ENCODE measurements at places on chromosomes 6 and 20.

DNA sequence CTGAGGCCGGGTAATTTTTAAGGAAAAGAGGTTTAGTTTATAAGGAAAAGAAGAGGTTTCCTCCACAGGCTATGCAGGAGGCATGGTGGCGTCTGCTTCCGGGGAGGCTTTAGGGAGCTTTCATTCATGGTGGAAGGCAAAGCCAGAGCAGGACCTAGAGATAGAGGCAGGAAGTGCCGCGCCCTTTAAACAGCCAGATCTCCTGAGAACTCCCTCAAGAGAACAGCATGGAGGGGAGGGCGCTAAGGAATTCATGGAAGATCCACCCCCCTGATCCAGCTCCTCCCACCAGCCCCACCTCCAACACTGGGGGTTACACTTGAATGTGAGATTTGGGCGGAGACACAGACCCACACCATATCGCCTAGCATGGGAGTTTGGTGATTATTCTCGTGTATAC, 13.9 kb upstream of the DACT2 start:
- DNase-seq, result no peak

GRCh38 chr20:50073500-50073899, 39.5 kb downstream of the UBE2V1 start:
- no peak for DNase-seq

DNA sequence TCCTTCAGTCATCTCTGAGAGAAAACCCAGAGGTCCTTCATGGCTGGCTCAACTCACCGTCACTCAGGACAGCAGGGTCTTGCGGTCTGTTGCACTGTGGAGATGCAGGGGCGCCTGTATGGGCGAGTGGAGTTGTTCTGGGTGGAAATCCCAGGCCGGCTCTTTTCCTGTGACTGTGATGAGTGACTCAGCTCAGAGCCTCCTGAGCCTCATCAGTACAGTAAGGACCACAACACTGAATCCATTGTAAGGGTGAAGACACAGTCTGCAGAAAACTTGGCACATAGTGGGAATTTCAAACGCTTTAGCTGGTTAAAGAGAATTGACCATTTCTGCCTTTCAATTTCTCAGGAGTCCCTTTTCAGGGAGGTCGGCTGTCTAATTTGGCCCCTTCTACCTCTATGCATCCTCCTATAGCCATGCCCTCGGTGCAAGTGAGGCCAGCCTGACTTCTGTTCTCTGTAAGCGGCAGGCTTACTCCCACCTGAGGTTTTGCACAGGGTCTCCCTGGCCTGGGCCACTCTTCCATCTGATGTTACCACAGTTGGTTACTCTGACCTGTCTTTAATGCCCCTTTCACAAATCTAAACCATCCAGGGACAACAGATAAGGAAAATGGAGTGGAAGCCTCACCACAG, 35.5 kb upstream of the TBXT start:
- DNase-seq, result no peak

- DNase-seq, result no peak
Observed at GRCh38 chr20:39195582-39196021, 233.5 kb downstream of the DHX35 start.

- DNase-seq, result peak; percentile 37
Observed at GRCh38 chr6:33812669-33813068, 8.9 kb upstream of the MLN start.

DNA sequence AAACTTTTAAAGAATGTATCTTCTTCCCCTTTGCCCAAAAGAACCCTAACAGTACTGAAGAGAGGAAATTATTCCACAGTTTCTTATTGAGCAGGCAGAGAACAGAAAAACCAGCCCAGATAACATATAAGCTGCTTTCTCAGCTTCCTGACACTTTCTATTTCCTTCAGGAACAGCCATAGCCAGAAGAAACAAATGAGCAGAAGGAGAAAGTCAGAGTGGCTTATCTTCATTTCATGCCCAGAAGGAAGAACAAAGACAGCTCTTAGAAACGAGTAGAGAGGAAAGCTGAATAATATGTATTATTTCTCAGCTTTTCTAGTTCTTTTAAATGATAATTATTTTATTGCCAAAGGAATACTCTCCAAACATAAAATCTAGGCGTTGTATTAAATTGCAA, 793.7 kb downstream of the GRIK2 start:
- no peak for DNase-seq

GRCh38 chr6:142155895-142156757, 9.1 kb downstream of the VTA1 start:
- DNase-seq, result peak; percentile 65

DNA sequence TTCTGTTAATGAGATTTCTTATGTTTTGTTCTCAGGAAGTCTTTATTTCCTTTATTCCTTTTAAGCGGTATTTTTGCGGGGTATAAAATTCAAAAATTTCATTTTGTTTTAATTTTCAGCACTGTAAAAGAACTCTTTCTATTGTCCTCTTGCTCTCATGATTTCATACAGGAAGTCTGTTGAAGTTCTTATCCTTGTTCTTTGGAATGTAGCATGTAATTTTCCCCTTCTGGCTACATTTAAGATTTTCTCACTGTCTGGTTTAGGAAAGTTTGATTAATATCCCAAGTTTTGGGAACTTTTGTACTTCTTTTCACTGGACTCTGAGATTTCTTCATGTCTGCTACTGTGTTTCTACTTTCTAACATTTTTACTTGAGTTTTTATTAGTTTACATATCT, 581.4 kb upstream of the GJE1 start:
- DNase-seq, result no peak

DNA sequence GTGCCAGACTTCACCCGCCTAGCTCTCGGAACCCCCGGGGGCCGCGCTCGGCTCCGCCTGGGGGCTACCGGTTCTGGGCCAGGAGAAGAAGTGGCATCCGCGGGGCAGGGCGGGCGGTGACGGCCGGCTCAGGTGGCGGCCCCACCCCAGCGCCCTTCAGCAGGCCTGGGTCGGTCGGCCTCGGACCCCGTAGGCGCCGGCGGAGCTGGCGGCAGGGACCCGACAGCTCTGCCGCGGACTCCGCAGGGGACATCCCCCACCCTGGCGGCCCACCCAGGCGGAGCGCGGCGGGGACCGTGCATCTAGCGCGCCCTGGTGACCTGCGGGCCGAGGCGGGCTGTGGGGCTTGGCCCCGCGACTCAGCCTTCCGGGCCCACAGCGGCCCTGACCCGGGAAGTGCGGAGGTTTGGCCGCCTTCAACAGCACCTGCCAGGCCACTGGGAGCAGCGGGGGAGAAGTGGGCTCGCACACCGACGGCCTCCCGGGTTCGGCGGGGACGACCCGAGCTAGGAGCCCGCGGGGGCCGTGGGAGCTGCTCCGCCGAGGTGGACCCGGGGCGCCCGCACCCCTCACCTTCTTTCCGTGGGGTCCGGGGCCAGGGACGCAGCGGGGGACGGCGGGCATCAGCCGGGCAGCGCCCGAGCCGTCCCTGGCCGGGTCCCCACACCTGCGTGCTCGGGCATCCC, 87.1 kb downstream of the TMEM242 start:
- no peak for DNase-seq

DNA sequence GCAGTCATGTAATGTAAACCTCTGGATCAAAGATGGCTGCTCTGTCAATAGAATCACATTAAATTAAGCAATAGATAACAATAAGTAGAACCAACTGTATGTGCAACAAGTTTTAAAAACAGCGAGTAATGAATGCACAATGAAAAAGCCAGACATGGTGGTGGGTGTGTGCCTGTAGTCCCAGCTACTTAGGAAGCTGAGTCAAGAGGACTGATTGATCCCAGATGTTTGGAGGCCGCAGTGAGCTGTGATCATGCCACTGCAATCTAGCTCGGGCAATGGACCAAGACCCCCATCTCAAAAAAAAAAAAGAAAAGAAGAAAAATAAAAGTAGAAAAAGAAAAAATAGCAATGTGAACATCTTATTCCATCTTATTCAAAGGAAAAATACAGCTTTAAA, 558.7 kb upstream of the MMS22L start:
- DNase-seq, result no peak

DNA sequence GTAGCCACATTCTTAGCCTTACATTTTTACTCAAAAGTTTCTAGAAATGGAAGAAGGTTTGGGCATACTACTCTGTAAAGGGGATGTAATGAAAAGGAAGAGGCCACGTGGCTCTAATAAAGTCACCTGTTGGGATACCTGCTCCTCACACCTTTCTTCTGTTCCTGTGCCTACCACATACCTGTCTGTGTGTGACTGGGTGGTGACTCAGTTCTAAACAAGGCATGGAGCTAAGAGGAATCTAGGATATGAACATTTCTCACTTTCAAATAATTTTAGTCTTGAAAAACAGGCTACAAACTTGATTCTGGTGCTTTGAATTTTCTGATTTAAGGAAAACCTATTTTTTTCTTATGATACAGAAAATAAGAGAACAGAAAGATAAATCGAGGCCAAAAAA, 363.6 kb downstream of the RFPL4B start:
- DNase-seq, result no peak

DNA sequence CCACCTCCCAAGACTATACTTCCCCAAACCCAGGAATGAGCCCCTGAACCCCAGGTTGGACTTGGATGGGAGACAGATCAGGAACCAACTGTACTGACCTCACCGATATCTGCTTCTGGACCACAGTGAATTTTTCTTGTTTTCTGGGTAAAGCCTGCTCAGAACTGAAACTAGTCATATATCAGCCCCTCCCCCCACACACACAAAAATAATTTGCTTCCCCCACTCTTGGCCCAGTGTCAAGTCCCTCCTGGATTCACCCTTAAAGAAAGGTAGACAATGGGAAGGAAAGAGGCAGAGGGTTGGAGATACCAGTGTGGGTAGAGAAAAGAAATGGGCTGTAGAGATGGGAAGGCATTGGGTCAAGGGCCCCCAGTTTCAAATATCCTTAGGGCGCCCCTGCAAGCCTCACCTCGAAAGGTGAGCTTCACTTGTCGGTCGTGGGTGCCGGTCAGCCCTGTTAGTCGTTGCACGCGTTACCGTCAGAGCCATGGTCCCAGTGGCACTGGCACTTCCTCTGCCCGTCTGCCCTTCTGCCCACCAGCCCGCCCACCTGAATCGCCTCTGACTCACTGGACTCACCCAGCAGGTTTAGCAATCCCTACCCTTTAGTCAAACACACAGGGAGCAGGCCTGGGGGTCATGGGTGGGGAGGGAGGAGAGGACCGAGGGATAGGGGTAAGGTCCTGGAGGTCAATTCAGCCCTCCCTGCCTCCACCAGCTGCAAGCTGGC, 8.5 kb upstream of the SPAG4 start:
- DNase-seq, result no peak

- no peak for DNase-seq
Observed at GRCh38 chr20:19811231-19811630, 53.2 kb downstream of the RIN2 start.

- DNase-seq, result peak; percentile 29
Observed at GRCh38 chr20:37886851-37887297, 16.1 kb upstream of the VSTM2L start.

DNA sequence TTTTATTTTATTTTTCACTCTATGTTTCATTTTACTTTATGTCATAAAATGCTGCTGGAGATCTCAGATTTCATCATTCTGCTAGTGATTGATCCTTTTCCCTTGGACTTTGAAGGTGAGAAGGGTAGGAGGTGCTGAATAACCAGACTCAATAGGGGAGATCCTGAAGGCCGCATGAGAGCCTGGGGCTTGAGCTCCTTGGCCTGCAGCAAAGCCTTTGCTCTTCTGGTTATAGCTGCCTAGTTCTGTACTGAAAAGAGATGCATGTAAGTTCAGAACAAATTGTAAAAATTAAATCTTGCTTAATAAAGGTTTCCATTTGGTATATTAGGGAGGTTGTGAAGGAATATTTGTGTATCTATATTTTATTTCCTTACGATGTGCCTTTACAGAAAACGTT, 430.2 kb downstream of the QKI start:
- DNase-seq, result no peak

GRCh38 chr6:70272071-70272470, 30.8 kb downstream of the COL9A1 start:
- no peak for DNase-seq

- no peak for DNase-seq
Observed at GRCh38 chr20:4318891-4319290, 303.5 kb upstream of the RNF24 start.

DNA sequence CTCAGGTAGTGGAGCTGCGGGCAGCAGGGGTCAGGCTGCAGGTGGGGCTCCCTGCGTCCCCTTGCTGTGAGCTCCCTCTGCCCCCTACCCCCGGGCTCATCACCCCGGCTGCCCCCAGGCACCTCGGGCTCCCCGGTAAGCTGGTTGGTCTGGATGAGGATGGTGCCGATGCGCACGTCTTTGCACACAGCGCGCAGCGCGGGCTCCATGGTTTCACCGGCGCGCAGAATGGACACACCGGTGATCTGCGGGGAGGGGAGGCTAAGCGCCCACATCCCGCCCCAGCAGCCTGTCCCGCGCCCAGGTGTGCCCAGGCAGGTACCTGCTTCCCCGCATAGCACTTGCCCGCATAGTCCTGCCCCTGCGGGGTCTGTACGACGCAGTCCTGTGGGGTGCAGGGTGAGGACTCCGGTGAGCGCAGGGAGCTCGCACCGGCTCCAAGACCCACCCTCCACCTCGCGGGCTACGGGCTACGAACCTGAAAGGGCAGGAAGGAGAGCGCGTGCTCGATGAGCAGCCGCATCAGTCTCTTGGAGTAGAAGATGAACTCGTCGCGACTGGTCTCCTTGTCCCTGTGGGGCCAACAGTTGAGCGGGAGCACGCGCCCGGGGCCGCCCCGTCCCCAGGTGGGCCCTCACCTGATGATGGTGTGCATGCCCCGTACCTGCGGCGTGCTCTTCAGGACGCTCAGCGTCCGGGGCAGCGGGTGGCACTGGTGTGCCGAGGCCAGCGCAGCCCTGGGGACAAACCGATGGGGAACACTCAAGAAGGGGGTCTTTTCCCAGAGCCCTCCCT, 15.5 kb downstream of the UCKL1 start:
- DNase-seq, result no peak

GRCh38 chr20:10064611-10065010, 29.8 kb downstream of the ANKEF1 start:
- DNase-seq, result no peak

DNA sequence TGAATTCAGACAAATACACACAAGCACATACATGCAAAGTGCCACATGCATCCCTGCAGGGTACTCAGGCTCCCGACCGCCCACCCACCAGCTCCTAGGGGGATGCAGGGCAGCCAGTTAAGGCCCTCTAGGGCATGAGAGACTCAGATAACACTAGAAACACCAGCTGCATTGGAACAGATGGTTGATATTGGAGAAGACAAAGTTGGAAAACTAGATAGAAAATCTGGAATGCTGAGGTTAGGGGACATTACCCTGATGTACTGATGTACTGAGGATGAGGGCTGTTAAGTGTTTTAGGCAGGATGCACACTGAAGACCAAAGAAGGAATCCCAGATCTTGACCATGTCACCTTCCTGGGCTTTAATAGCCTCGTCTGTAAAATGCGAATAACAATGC, 134.6 kb upstream of the ECI2 start:
- no peak for DNase-seq

- no peak for DNase-seq
Observed at GRCh38 chr6:29678114-29678513, 2.8 kb downstream of the ZFP57 start.

GRCh38 chr20:49326026-49326425, 48.2 kb upstream of the ZNFX1 start:
- no peak for DNase-seq

GRCh38 chr20:917416-917815, 1.3 kb upstream of the ANGPT4 start:
- no peak for DNase-seq

- DNase-seq, result no peak
Observed at GRCh38 chr20:22623211-22623610, 38.8 kb upstream of the FOXA2 start.
